T-helper 17 cell (primary cell): ENCODE measurements at places on chromosomes 2 and 18. TPM values are rescaled to one million over a fixed set of nuclear protein-coding genes. Genes with fewer than 3 reads are reported as not detected.

DNA sequence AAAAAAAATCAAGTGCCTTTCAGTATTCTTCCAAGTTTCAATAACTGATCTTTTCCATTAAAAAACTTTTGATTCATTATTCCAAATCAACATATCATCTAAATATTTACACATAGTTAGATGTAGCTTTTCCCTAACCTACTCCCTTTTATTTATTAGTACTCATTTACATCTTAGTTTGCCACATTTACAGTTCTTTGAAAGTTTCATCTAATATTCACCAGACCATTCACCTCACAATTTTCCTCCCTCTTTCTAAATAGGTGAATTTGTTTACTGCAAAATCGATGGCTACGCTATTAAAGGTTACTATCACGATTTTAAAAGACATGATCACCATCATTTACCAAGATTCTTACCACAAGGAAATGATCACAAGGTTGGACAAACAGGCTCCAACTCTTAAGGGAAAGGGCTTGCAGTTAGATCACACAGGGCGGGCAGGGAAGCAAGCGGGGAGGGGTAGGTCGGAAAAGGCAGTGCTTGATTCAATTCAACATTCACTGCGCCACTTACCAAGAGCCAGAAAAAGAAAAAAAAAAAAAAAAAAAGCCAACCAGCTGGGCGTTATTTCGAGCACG lies 654 bp upstream of the MARCHF7 start:
- peaks cover 11% of the 10 kb centered on the region for H3K36me3 ChIP-seq
- H3K4me1 ChIP-seq = peaks cover 32% of the 10 kb centered on the region
- H3K4me3 ChIP-seq = peak overlapping the region; percentile 99

DNA sequence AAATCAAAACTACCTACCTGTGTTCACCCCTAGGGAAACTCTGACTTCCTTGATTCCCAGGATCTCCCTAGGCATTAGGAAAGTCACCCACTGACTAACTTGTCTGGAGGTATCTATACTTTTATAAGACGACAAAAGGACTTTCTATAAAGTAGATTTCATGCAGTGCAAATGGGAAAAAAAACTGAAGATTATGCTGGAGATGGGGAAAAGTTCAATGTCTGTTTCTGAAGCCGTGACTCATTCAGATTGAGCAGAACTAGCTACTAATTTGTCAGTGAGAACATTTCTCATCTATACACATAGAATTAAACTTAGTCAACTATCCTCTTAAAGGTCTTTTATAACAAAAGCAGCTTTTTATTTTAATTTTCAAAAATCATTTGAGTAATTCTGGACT lies 6.0 kb downstream of the SEPTIN10 start:
- no peak overlapping the region for H3K4me3 ChIP-seq
- H3K27ac ChIP-seq = no peak overlapping the region
- H3K27me3 ChIP-seq = peaks cover 40% of the 10 kb centered on the region
- no peak for DNase-seq

- no peak overlapping the region for H3K4me3 ChIP-seq
- H3K27ac ChIP-seq = no peak overlapping the region
- peaks cover 2% of the 10 kb centered on the region for H3K4me1 ChIP-seq
- H3K36me3 ChIP-seq = no peaks in the 10 kb centered on the region
These were observed 70.0 kb upstream of the ATP5MC3 start for GRCh38 chr2:175251425-175252041.

GRCh38 chr2:64601034-64601754 lies 52.5 kb downstream of the SERTAD2 start:
- no peaks in the 10 kb centered on the region for H3K36me3 ChIP-seq
- H3K27ac ChIP-seq = no peak overlapping the region
- peaks cover 6% of the 10 kb centered on the region for H3K4me1 ChIP-seq
- H3K4me3 ChIP-seq = no peak overlapping the region
- no peak for DNase-seq

DNA sequence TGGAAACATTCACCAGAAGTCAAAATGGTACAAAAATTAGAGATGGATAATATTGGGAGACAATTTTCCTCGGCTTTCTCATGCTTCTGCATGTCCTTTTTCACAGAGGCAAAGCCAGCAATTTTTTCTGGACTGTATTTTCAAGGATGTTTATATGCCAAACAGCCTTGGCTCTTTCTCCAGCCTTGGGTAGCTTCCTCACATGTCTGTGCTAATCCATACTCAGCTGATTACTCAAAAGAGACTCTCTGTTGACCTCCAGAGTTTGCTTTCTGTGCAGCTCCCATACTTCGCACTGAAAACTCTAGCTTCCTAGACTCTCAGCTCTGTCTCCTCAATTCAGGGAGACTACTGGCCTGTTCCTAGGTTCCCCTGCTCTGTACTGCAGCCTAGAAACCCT lies 10.6 kb downstream of the C18orf63 start:
- no peak overlapping the region for H3K4me3 ChIP-seq
- DNase-seq = no peak
- H3K36me3 ChIP-seq = no peaks in the 10 kb centered on the region
- H3K27me3 ChIP-seq = peaks cover 20% of the 10 kb centered on the region

DNA sequence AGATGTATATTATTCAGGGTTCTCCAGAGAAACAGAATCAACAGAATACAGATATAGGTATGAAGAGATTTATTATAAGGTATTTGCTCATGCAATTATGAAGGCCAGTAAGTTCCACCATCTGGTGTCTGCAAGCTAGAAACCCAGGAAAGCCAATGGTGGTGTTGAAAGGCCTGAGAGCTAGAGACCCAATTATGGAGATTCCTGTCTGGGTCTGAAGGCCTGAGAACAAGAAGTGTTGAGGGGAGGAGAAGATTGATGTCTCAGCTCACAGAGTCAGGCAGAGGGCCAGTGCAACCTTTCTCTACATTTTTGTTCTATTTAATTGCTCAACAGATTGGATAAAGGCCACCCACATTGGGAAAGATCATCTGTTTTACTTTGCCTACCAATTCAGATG lies 524.2 kb upstream of the CRIM1 start:
- H3K27me3 ChIP-seq = peaks cover 8% of the 10 kb centered on the region
- H3K36me3 ChIP-seq = no peaks in the 10 kb centered on the region
- H3K4me1 ChIP-seq = no peaks in the 10 kb centered on the region
- no peak overlapping the region for H3K27ac ChIP-seq

DNA sequence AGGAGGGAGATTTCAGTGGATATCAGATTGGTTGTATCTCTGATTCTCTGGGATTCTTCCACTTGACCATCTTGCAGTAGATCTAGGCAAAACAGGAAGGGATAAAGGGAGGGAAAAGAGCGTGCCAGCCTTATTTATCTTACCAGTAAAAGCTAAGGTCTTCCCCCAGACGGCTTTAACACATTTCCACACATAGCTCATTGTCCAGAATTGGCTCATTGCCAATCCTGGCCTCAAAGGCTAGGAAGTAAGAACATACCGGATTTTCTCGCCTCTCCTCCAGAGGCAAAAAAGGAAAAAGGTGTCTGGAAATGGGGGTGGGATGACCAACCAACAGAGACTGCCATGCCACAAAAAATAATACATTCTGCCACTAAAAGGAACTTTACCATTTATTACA lies 411.6 kb upstream of the NRP2 start:
- DNase-seq = no peak
- peaks cover 11% of the 10 kb centered on the region for H3K27me3 ChIP-seq
- H3K4me3 ChIP-seq = no peak overlapping the region
- H3K27ac ChIP-seq = no peak overlapping the region
- H3K36me3 ChIP-seq = no peaks in the 10 kb centered on the region

GRCh38 chr18:58861353-58861752 lies 3.3 kb upstream of the ZNF532 start:
- no peak for DNase-seq
- peaks cover 3% of the 10 kb centered on the region for H3K36me3 ChIP-seq
- H3K27me3 ChIP-seq = peaks cover 50% of the 10 kb centered on the region
- no peak overlapping the region for H3K4me3 ChIP-seq

GRCh38 chr18:48544116-48544515 lies 5.3 kb downstream of the CTIF start:
- peaks cover 19% of the 10 kb centered on the region for H3K4me1 ChIP-seq
- no peak overlapping the region for H3K27ac ChIP-seq
- no peak for DNase-seq
- H3K4me3 ChIP-seq = no peak overlapping the region

COL3A1 gene
- total RNA-seq = not detected

KCNE4 gene
- not detected for total RNA-seq

CERKL gene
- not detected for total RNA-seq

EFR3B gene
- not detected for total RNA-seq

UCN gene
- 1.6 TPM for total RNA-seq

KCNIP3 gene
- not detected for total RNA-seq

ERBB4 gene
- not detected for total RNA-seq
